ENCODE measurements at places on chromosomes 13 and 19.
A peak's percentile ranks its signal among the peaks of the same experiment; 100 is the strongest.

DNA sequence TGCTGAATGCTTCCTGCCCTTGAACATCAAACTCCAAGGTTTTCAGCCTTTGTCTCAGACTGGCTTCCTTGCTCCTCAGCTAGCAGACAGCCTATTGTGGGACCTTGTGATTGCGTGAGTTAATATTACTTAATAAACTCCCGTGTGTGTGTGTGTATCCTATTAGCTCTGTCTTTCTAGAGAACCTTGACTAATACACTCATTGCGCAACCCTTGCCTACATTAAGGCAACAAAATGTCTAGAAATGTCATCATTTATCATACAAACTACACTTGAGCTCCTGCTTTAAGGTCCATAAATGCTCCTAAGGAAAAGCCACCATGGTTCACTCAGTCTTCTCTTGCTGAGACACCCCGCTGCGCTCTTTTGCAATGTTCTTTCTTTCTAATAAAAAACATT is 2861.0 kb downstream of the PCDH9 start:
- DNase-seq: no peak

- no peak for DNase-seq
These were observed 70.6 kb downstream of the ZIC5 start for GRCh38 chr13:99900960-99901359.

- DNase-seq: no peak
These were observed 131.5 kb downstream of the SHISA2 start for GRCh38 chr13:25920277-25920676.

GRCh38 chr19:46748325-46749109 is 2.3 kb upstream of the STRN4 start:
- peak; percentile 23 for DNase-seq

GRCh38 chr19:19520989-19521388 is 5.0 kb downstream of the NDUFA13 start:
- no peak for DNase-seq

DNA sequence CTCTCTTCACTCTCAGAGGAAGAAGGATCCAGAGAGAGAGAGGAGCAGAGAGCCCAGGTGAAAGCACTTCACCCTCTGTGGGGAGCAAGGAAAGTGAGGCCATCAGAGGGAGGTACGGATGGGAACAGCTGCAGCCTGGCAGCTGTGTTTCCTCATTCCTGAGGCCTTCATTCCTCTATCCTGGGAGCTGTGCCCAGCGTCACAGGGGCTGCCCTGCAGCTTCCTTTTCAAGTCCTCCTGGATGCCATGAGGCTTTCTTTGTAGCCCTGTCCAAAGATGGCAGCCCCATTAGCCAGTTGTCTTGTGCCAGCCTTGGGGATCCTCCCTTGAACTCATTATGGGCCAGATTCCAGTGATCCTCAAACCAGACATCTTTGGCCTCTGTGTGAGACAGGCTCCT is 76.8 kb upstream of the PCDH8 start:
- DNase-seq: no peak

DNA sequence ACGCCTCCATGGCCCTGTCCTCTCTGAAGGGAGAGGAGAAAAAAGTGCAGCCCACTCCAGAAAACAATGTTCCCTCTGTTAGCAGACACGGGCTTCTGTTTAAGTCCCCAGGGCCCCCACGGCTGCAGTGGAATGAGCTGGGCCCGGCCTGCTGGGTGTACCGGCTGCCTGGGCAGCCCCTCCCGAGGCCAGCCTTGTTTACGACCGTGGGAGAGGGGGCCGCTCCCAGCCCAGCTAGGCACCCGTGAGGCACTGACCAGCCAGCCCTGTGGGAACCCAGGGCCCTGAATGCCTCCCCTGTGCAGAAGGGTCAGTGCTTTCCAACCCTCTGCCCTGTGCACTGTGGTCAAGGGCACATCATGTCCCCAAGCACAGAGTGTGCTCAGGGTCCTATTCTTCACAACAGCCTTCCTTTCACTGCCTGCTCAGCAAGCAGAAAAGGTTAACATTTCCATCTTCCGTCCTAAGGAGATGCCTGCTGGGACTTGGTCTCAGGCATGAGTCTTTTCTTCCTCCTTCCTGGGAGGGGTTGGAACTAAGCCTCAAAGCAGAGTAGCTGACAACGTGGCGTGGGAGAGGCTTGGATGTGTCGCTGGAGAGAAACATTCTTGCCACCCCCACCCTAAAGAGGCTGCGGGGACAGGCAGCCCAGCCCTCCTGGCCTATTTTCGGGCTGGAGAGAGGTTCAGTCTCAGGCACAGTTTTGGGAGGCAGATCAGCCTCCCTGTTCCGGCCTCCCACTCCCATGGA is 90.1 kb downstream of the RGCC start:
- no peak for DNase-seq

DNA sequence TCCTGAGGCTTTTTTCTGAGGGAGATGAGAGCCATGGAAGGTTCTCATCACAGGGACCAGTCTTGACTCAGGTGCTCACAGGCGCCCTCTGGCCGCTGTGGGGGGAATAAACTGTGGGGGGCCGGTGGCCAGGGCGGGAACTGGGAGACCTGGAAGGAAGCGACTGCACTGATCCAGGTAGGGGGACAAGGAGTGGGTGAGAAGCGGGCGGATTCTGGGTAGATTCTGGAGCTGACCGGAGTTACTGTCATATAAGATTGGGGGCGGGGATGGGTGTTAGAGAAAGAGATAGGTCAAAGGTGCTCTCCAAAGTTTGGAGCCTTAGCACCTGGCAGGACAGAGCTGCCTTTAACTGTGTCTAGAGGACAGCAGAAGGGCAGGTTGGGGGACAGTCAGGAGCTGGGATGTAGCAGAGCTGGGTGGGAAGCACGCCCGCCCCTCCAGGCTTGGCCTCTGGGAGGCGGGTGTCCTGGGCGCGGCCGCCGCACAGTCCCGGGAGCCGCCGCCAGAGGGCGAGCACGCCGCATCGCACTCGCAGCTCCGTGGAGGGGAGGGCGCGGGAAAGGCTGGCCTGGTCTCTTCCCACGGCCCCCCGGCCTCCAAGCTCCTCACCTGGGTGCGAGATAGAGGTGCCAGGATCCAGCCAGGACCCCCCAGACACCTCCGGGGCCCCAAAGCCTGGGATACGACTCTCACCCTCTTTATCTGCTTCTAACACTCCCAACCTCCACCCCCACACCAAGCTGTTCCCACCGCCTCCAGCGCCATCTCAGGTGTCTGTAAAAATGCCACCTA is 4.2 kb upstream of the DAND5 start:
- DNase-seq: peak; percentile 86

DNA sequence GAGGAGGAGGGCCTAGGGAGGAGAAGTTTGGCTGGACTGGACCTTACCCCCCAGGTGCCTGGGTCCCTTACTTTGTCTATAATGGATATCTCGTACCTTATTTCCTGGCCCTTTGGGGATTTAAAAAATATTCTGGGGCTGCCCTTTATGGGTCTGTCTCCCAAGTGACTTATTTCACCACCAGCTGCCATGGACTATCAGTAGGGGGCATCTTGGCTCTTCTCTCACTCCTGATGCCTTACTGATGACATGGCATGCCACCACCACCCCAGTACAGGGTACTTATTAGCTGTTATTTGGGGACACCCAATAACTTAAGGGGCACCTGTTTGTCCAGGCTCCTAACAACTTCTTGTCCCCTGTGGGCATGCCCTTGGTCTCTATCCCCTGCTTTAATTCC is 38.0 kb downstream of the NFIX start:
- DNase-seq: no peak

- DNase-seq: no peak
These were observed at the start of gene CLDN10 for GRCh38 chr13:95552539-95553441. Gene CLDN10, plus strand, starts transcription at chr13:95552720. Its CDS starts 34 bp downstream, at chr13:95552754.

GRCh38 chr13:44230736-44231135 is 142.9 kb upstream of the SERP2 start:
- DNase-seq: no peak

GRCh38 chr13:30607908-30608307 is 9.8 kb upstream of the USPL1 start:
- no peak for DNase-seq

DNA sequence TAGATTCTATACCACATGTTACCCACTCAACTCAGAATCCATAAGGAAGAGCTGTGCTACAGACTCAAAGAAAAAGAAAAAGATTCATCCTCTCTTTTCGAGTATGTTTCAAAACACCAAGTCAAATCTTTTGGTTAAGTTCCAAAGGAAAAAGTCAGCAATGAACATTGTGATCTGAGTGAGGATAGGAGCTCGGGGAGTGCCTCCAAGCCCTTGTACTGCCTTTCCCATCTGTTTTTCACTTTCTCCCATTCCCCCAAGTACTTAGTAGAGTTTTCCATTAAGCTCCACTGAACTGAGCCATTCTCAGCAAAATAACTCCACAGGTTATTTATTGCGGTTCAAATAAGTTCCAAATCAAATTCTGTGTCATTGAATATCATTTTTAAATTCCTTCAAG is 47.7 kb upstream of the MAB21L1 start:
- no peak for DNase-seq

- DNase-seq: no peak
These were observed 48.4 kb upstream of the CNMD start for GRCh38 chr13:52788011-52788410.

DNA sequence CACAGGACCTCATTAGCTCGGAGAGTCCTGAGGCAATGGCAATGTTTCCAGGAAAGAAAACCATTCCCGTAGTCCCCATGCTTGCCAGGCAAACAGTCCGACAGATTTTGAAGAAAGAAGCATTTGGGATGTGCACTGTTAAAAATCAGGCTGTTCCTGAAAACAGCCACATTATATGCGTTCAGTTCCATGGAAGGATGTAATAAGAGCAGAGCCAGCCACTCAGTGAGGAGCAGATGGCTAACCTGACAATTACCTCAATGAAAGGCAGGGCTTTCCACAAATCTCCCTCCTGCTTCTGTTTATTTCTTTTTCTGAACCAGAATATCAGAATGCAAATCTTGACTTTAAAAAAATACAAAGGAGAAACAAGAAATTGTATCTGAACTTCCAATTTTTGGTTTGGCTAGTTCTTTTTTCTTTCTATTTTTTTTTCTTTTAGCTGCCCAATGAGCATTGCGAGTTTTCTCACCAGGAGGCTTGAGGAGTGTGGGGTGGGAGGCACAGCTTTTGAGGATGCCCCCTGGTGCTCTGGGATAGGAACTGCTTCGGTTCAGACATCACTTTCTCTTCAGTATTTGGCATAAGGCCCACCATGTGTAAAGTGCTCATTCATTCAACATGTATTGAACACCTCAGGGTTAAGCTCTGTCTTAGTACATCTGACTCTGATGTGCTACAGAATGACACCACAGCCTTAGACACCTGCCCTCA is 124.2 kb downstream of the TBC1D4 start:
- peak; percentile 95 for DNase-seq

GRCh38 chr13:100526318-100527000 is 62.1 kb downstream of the GGACT start:
- peak; percentile 13 for DNase-seq

- no peak for DNase-seq
These were observed 75.6 kb upstream of the KL start for GRCh38 chr13:32940601-32941000.

DNA sequence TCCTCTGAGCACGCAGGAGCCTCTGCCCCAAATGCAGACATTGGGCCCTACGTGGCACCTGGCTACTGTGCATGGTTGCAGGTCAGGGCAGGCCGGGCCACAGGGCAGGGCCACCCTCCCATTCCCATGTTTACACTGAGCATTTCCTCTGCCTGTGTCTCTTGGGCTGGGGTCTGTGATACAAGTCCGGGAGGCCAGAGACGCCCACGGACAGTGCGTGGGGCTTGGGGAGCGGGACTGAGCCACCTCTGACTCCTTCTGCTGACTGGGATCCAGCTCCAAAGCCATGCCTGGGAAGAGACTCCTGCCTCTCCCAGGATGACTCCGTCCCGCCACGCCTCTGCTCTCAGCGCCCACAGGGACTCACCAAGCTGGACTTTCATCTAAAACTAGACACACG is 18.8 kb downstream of the GAS6 start:
- no peak for DNase-seq

DNA sequence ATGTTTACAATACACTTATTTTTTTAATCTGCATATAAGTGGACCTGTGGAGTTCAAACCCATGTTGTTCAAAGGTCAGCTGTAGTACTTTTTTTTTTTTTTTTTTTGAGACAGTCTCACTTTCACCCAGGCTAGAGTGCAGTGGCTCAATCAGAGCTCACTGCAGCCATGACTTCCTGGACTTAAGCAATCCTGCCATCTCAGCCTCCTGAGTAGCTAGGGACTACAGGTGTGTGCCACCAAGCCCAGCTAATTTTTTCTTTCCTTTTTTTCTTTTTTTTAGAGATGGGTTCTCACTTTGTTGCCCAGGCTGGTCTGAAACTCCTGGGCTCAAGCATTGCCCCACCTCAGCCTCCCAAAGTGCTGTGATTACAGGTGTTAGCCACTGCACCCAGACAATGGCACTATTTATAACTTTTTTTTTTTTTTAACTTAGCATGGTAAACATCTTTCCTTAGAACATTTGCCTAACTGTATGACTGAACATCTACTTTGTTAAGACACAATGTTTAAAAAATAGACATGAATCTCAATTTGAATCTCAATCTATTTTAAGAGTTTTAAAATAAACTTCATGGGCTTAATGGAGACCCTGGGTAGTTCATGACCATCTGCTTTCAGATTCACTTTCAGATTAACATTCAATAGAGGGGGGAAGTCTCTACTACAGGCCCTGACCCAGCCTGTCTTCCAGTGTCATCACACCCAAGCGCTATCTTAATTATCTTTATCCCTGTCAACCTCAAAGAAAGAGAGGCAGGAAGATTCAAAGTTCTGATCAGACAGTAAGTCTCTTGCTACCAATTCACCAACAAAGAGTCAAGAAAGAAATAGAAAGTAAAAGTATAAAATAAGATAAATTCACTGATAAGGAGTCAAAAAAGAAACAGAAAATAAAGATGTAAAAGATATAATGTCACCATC is 97.7 kb upstream of the DOCK9 start:
- DNase-seq: no peak

DNA sequence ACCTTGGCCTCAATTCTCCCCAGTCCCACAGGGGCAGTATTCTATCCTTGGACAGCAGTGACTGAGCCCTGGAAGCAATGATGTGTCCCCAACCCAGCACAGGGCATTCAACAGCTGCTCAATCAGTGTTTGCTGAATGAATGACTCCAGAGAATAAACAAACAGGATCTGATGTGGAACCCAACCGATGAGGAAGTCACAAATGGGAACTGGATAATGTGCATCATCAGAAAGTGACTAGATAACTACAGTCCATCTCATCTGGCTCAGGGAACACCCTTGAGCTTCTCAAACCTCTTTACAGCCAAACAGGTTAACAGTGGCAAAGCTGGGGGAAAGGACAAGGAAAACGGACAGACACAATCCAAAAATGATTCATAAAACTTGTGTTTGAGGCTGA is 8.2 kb downstream of the SLC25A30 start:
- DNase-seq: no peak

DNA sequence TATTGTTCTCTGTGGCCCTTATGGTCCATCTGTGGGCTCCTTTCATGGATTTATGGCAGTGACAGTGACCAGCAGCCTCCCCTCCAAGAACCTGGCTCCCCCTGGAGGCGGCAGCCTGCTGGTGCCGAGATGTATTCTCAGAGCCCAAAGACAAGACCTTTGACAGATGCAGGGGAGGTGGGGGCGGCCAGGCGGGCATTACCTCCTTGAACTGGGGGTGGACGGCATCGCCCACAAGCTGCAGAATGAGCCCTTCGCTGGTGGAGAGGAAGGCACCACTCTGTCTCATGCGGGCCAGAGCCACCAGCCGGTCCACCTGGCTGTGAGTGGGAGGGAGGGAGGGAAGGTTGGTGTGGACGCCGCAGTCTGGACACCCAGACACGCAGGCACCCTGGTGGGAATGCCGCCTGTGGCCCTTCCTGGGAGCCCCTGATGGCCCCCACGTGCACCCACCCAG is 6.6 kb downstream of the ISOC2 start:
- no peak for DNase-seq
